ENCODE measurements at places on chromosomes 6 and 20.

DNA sequence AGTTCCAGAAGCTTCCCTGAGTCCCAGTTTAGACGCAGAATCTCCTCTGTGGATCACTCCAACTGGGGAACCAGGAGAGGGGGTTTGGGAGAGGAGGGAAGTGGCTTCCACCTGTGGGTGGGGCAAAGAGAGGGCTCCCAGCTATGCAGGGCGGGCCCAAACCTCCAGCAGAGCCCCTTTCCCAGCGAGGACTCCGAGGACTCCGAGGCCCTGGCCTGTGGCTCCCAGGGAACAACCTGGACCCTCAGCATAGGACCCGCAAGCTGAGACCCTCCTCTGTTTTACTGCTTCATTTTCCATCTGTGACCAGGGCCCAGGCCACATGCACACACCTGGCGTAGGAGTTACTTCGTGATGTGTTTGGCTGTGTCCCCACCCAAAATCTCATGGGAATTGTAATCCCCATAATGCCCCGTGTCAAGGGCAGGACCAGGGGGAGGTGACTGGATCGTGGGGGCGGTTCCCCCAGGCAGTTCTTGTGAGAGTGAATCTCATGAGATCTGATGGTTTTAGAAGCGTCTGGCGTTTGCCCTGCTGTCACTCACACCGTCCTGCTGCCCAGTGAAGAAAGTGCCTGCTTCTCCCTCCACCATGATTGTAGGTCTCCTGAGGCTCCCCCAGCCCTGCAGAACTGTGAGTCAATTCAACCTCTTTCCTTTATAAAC, 27.9 kb downstream of the NTSR1 start:
- DNase-seq = no peak

DNA sequence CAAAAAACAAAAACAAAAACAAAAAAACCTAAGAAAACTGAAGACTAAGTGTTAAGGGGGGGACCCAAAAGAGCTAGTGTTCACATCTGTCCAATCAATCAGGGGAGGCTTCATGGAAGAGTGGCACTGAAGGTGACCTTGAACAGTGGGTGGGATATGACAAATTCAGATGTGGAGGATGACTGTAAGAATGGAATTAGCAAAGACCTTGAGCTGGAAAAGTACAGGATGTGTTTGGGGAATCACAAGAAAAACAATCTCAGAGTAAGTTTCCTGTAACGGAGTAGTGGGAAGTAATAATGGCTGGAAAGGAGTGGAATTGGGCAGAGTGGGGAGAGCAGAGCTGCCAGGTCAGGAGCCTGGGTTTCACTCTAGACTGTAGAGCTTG, 2.9 kb upstream of the IER3 start:
- DNase-seq = no peak

- no peak for DNase-seq
Measured at GRCh38 chr20:41228858-41229257, 88.7 kb downstream of the ZHX3 start.

- no peak for DNase-seq
Measured at GRCh38 chr6:169119669-169120068, 134.0 kb downstream of the THBS2 start.

DNA sequence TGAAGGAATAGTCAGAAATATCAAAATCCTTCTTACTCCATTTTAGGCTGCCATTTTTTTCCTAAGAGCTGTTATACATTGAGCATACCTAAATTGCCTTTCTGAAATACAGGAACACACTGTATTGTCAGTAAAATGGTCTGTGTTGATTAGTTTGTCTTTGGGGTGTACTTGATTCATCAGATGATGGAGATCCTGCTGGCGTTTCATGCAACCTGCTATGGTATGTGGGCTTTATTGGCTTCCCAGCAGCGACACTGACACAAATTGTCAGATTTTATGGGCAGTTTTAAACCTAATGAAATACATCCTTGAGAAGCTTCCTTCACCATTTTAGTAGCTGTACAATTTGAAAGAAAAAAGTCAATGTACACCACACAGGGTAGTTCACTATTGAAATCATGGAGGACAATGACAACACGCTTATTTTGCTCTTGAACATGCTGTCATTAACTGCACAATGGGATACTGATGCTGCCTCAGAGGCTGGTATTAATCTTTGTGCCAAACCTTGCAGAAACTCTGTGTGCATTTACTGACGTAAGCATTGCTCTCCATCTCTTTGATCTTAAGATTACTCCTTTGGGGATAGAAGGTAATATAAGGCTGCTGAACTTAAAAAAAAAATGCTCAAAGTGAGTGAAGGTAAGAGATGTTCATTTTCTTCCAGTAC, 124.9 kb downstream of the LAMA2 start:
- no peak for DNase-seq

- no peak for DNase-seq
Measured at GRCh38 chr6:152360034-152360433, 277.1 kb downstream of the SYNE1 start.

DNA sequence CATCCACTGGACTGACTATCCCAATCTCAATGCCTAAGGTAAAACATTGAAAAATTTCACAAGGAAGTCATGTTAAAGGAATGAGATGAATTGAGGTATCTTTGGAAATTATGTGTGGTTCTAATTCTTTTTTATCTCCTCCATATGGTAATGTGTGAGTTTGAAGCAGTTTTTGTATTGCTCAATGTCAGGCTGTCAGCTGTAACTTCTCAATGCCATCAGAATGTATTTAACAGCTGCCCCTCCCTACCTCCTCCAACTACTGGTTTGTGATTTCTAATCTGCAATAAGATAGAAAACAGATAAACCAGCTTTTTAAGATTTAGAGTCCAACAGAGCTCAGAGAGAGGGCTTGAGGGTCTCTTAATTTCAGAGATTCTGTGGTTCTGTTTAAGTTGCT, 1005.8 kb upstream of the ADGRB3 start:
- DNase-seq = no peak

- no peak for DNase-seq
Measured at GRCh38 chr6:148016013-148016412, 326.6 kb upstream of the SASH1 start.

DNA sequence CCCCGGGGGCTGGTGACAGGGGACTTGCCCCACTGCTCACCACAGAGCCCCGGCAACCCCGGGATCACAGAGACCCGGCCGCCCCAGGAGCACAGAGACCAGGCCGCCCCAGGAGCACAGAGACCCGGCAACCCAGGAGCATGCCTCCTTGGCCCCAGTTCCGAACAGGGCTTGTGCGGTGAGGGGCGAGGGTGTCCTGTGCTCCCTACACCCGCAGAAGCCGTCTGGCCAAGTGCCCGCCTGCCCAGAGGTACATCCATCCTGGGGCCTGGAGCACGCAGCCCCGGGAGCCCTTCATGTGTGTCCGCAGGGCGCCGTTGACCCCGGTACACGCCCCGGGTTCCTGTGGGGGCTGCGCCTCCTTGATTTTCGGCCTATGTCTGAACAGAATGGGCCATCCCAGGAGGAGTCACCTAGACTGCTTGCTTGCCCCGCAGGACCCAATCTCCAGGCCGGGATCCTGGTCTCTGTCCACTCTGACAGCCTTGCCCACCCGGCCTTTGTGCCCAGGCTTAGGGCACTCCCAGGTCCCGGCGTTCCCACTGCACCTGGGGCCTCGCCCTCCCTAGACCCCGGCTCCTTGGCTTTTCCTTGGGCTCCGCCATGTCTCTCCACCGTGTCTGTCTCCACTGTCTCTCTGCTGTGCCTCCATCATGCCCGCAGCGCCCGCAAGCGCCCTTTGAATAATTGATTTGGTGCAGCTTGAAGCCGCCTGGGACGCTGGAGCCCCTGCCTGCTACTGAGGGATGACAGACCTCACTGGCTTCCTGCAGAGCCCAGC, 219.8 kb downstream of the ERMARD start:
- DNase-seq = no peak

DNA sequence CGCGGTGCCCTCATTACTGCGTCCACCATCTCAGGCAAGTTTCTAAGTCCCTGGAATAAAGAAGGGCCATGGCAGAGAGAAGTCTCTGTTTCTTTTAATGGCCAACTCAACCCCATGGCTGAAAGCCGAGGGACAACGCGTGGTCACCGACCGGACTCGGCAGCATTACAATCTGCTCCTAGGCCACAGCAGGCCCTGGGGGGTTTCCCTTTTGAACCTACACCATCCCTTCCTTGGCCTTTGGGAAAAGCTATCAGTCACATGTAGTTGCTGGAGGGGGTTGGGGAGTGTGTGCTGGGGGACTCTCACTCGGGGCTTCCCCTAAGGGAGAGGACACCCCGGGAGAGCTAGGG, 11.1 kb upstream of the FAM83C start:
- DNase-seq = no peak

DNA sequence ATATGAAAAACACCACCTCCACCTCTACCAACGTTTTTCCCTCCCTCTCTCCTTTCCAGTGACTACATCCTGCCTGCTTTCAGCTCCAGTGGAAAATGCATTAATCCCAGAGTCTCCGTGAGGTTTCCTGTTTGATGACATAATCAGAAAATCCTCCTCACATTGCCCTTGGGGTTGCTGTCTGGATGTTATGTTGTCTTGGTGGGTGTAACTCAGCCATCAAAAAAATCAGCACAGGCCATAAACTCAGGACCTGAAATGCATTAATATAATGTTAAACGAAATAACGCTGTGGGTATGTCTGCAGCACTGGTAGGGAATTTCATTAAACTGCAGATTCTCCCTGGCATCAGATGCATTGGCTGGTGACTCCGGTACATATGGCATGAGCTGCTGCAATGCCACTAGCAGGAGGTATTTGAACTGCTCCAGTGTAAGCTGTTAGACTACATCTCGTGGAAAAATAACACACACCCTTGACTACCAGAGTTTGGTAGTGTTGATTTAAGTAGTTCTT, 297.8 kb downstream of the PRL start:
- no peak for DNase-seq

DNA sequence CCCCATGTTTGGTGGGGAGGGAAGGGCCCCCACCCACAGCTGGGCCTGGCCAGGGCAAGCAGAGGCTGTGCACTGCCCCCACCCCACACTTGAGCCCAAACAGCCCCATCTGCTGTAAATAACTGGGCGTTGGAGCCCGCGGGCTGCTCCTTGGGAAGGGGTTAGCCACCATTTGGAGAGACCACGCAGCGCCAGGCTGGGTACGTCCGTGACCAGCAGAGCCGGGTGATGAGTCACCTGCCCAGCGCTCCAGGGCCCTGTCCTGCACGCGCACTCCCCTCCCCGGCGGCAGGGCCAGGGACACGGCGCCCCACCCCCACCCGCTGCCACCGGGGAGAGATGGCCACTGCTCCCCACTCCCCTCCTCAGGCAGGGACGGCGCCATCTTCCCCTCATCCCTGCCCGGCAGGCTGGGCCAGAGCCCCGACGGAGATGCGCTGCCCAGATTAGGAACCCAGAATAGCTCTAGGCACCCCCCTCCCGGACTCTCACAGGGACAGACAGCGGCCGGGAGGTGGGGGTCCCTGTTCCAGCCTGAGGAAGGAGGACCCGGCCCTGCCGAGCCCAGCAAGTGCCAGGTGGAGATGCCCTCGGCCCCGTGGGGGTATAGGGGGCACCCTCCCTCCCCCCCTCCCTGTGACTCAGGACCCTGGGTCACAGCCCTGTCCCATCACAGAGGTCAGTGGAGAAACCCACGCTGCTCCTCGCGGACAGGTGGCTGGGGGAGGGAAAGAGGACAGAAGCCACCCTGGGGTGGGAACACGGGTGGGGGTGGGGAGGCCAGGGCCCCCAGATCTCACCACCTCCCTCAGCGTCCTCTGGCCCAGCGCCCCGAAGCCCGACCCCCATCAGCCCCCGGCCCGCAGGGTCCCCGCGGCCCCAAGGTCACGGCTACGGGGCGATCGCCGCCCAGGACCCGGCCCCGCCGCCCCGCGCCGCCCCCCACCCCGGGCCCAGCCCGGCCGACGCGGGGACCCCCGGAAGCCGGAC, 642 bp downstream of the EEF1A2 start:
- no peak for DNase-seq

GRCh38 chr6:144912474-144912873, 627.3 kb downstream of the UTRN start:
- DNase-seq = no peak

DNA sequence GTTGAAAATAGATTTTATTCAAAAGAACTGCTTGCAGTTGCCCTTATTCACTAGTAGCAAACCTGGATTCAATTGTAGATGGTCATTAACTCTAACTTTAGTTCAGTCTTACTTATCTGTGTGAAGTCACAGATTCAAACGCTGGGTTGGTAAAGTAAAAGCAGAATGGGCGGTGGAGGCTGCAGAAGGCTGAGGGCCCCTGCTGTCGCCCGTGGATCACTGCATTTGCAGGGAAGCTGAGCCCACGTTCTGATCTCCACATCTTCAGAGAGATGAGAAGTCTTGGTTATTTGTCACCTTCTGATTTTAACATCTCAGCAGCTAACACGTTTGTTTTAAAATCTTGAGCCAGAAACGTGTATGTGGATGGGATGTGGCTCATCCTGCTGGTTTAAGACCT, 75.1 kb downstream of the SNX9 start:
- DNase-seq = no peak

DNA sequence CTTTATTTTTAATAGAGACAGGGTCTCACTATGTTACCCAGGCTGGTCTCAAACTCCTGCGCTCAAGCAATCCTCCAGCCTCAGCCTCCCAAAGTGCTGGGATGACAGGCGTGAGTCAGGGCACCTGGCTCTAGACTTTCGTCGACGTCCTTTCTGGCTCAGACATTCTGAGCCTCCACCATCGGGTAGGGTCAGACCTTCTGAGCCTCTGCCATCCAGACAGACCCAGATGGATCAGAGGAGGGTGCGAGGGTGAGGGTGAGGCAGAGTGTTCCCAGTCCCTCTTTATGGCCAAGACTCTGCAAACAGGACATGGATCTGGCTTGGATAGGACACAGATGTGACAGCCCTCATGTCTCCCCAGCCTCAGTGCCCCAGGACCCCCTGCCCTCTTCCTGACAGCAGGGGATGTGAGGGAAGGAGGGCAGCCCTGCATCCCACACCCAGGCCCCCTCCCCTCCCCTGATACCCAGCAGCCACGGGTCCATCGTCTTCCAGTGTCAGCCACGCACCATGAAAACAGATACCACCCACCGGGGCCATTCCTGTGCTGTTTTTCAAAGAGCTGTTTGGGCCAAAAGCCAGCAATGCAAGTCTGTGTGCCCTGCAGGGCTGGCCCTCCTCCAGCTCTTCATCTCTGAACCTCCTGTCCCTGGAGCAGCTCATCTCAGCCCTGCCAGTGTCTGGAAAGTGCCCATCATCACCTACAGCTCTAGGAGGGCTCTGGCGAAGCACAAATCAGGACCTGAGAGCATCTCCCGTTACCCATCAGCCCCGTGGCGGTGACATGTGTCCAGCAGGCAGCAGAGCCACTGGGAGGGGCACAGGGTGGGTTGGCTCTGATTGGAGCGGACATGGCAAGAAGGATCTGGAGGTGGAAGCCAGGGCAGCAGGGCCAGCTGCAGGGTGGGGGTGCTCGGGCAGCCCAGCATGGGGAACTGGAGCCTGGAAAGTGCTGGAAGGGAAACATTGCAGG, 208.4 kb downstream of the PREX1 start:
- no peak for DNase-seq

Data from stimulated activated effector memory CD8-positive, alpha-beta T cell treated with anti-CD3 and anti-CD28 coated beads, Interleukin-12 subunit alpha, Interleukin-12 subunit beta, amount 100 ng/mL, for 72 hours (primary cell).